ENCODE measurements at places on chromosomes 5 and 9.
A peak's percentile ranks its signal among the peaks of the same experiment; 100 is the strongest.

GRCh38 chr5:135442431-135443160 lies 4.6 kb downstream of the DCANP1 start:
- no peak for DNase-seq

- no peak for DNase-seq
These were observed 181.6 kb downstream of the CD180 start for GRCh38 chr5:67014957-67015400.

DNA sequence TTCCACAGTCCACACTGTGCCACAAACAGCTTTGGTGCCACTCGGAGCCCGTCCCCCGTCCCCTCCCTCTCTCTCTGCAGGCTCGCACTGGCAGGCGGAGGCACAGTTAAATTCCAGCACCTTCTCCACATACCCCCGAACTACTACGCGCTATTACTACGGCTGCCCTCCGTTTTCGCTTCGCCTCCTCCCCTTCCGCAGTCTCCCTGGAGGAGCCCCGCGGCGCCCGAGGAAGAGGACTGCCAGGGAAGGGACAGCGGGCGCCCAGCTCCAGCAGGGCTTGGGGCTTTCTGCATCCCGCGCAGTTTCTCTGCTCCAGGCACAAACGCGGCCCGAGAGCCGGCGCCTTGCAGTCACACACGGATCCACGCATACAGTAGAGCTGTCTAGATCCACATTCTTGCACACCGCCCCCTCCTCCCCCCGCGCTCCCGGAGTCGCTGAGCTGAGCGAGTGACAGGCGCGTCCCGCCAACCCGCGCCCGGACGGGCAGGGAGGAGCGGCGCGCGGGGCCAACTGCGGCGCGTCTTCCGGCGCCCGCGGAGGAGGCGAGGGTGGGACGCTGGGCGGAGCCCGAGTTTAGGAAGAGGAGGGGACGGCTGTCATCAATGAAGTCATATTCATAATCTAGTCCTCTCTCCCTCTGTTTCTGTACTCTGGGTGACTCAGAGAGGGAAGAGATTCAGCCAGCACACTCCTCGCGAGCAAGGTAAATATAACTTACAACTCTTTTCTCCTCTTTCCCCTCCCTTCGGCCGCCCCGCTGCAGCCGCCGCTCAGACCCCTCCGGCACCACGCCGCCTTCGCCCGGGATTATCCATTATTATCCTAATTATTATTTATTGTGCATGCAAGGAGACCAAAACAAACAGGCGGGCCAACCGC lies at the start of gene SMARCA2:
Gene SMARCA2 (plus strand): TSS at position 652 of the 885 bp plus-strand sequence. CDS start 13,676 bp downstream, outside the sequence.
- peak; percentile 80 for DNase-seq

GRCh38 chr5:149811453-149811852 lies 81.3 kb downstream of the PPARGC1B start:
- DNase-seq: no peak

GRCh38 chr5:159449925-159450324 lies 119.6 kb upstream of the IL12B start:
- DNase-seq: no peak

DNA sequence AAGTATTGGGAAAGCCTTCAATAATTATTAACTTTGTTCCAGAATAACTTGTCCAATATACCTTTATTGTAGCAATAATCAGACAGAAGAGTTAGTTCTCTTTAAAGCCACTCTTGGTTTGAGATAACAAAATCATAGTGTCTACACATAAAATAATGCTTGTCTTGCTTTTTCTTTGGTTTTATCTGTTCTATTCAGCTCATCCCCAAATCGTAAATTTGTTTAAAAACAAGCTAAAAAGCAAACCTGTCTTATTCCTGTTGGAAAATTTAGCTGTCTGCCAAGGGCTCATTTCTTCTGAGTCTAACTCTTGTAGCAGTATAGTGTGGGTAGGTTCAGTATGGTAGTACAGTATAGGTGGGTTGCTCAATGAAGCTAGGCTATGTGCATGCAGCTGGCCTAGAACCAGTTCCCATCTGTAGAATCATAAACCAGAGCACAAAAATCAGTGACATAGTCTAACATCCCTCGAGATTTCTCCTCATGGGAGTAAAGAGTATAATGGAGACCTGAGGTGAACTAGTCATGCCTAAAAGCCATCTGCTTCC lies 17.9 kb upstream of the APBA1 start:
- DNase-seq: no peak

GRCh38 chr5:93092349-93093105 lies 488.5 kb downstream of the NR2F1-AS1 start:
- DNase-seq: no peak

- no peak for DNase-seq
These were observed 93.3 kb downstream of the KIAA0825 start for GRCh38 chr5:94524841-94525697.

- no peak for DNase-seq
These were observed 246.8 kb downstream of the IZUMO3 start for GRCh38 chr9:24298912-24299311.

DNA sequence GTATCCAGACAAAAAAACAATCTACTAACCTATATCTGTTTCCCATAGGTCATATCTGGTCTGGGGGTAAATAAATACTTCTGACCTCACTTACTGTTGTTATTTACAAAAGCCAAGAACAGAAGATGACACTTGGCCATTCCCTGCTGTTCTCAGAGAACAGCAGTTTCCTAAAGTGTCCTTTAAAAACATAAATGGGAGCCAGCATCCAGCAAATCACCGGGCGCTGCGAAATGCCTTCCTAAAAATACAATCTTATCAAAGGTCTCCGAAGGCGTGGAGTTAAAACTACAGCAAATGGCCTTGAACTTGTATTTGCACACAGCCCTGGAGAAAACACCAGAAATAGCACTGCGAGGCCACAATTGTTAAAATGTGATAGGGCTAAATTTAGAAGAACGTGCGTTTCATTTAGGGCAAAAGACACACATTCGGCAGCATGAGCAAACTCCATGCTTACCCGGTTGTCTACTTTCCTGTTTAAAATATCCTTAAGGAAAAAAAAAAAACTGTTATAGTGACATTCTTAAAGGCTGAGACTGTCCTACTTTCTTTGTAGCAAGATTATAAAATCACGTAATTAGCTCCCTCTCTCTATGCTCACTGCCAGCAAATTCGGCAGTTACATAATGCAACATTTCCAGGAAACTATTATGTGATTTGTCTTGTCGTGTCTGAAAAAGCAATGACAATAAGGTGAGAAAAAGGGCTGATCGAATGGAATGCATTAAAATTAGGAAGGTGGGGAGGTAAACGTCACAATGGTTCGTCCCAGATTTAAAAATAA lies 1.5 kb downstream of the NFIL3 start:
- DNase-seq: no peak

GRCh38 chr5:14760548-14761002 lies 96.1 kb downstream of the OTULIN start:
- no peak for DNase-seq

DNA sequence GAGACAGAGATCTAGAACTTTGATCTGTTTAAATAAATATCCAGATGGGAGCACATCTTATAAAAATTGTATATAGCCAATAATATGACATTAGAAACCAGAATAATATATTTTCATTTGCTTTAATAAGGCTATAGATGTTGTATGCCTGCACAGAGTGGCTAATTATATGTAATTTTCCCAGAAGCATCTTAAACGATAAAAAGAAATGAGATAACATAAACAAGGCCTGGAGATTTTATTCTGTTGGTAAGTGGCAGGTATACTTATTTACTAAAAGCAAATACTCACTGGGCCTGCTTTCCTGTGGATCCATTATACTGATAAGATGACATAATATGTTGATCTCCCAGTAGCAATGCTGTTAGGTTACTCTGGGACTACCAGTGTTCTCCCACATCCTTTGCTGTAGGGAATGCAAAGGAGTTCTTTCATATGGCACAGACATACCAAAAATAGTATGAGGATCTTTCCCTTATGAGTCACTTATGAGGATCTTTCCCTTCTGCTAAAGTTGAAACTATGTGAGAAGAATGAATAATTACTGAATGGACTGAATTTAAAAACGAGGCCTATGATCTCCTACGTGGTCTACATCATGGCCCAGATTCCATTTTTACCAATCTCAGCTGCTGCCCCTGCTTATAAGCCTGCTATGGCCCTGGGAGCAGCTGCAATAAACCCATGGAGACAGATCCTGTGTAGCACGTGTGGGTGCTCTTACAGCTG lies 112.1 kb downstream of the NUDT12 start:
- no peak for DNase-seq

- DNase-seq: no peak
These were observed 17.7 kb downstream of the ISOC1 start for GRCh38 chr5:129112295-129112694.

GRCh38 chr5:50958852-50959457 lies 292.5 kb downstream of the PARP8 start:
- no peak for DNase-seq

DNA sequence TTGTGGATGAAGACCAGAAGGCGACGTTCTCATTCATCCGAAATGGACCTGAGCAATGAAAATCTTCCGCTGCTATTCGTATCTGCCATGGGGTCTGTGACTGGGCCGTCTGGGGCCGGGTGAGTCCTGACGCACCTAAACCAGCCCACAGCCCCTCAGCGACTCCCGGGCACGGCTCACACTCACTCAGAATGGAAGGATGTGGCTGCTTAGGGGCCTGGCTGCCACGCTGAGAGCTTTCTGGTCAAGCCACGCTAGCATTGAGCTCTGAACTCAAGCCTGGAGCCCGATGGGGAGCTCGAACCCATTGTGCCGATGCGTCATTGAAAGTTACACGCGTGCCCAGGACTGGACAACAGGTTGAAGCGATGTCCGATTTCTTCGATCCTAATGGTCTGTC lies 97.8 kb downstream of the MRPL36 start:
- no peak for DNase-seq

DNA sequence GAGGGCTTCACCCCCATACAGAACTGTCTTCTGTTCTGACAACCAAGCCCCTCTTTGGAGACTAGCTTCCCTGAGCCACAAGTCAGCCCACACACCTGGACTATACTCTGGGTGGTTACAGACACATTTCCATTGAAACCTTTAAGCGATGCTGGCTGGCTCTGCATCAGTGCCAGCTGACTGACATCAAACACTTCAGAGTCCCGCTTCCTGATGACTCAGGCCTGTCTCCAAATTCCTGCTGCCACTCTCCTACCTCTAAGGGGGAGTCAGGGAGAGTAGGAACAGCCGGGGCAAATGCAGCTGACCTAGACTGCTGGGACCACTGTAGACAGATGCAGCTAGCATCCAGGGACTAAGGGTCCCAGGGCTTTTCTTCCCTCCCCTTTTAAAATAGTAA lies 59.4 kb downstream of the SIL1 start:
- peak; percentile 63 for DNase-seq

DNA sequence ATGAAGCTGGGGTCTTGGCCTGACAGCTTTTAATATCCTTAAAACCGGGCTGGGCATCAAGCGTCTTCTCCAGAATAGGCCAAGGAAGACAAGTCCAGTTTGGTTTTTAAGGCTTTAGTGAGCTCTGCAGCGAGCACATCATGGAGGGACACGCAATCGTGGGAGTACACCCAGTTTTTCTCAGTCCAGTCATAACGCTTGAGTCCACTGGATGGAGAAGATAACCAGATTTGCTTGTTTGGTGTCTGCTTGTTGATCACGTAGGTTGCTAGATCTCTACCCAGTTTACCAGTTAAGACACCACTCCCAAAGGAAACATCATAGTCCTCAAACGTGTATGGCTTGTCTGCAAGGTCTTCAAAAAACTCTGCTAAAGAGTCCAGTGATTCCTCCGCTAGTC lies 27.4 kb upstream of the GOLGA1 start:
- no peak for DNase-seq

- DNase-seq: no peak
These were observed 28.2 kb downstream of the SLC9A3 start for GRCh38 chr5:496028-496427.

DNA sequence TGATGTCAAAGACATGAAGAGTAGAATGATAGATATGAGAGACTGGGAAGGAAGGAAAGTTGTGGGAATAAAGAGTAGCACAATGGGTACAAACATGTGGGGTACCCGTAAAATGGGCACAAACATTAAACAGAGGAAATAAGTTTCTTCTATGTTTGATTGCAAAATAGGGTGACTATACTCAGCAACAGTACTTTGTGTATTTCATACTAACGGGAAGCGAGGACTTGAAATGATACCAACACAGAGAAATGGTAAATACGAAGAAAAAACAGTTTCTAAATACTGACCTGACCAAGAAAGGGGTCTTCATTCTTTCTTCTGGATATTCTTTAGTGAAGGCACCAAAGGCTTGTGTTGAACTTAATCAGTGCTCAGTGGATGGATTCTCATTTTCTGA lies 31.1 kb downstream of the ATP6V0E1 start:
- no peak for DNase-seq

GRCh38 chr5:61178702-61179101 lies 16.4 kb upstream of the SMIM15 start:
- no peak for DNase-seq

DNA sequence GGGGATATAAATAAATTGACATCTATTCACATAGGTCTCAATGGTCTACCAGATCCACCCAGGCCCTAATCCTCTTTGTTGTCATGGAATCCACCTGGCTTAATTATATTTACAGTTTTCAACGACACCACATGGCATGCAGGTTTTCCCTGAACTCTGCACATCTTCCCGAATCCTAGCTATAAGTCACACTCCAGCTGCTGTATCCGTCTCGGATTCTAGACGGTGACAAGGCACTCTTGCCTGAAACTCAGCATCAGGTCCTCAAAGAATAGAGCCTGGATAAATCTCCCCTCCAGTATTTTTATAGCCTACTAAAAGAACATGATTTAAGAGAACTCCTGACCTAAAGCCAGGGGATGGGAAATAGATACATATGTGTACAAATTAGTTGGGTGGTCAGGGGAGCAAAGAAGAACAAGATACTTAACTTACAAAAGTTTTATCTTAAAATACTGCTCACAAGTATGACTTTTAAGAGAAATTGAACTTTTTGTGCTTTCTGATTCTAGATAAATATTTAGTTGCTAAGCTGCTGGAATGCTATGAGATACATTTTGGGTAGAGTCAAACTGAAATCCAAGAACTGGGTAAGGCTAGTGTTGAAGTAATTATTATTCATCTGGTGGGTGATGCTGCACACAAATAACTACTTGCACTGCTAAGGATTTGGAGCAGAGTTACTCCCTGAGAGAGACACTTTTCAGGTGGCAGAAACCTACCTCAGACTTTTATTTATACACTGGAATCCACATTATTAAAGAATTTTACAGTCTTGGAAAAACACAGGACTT lies 187.3 kb downstream of the EFNA5 start:
- DNase-seq: no peak

- no peak for DNase-seq
These were observed 15.5 kb downstream of the SURF6 start for GRCh38 chr9:133320421-133320881.

DNA sequence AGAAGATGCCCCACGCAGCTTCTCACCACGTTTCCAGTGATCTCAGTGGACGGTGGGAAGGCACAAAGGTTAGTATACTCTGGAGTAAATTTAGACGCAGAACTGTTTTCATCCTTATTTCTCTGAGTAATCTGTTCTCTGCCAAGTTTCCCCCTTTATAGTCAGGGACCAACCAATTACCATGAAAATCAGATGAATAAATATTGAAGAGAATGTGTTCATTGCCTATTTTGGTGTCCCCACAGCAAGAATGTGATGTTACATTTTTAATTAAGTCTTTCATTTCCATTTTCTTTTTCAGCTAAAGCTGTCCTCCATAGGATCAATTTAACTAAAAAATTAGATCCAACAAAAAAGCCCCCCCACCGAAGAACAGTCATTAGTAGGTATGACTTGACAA lies 41.4 kb downstream of the S1PR3 start:
- DNase-seq: no peak

Data from NCI-H2107 (cell line).